ENCODE measurements at places on chromosomes 7 and 10.

DNA sequence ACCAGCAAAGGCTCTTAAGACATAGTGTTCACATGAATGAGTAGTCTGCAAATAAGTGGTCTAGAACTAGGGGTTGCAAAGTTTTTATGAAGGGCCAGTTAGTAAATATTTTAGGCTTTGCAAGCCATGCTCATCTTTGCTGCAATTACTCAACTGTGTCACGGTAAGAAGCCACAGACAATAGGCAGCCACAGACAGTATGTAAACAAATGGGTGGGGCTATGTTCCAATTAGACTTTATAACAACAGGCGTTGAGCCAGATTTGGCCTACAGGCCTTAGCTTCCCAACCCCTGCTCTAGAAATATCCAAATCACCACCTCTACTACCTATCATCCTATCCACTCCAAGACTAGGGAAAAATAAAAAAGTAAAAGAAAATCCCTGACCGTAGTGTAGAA lies 9.2 kb downstream of the IKZF5 start:
- DNase-seq, result peak; percentile 9

- peak; percentile 96 for DNase-seq
Observed at GRCh38 chr10:84424731-84425167, 96.4 kb downstream of the CCSER2 start.

- DNase-seq, result peak; percentile 83
Observed at GRCh38 chr7:36658335-36659171, 65.7 kb downstream of the AOAH start.

GRCh38 chr7:40220421-40220911 lies 85.7 kb downstream of the SUGCT start:
- peak; percentile 79 for DNase-seq

DNA sequence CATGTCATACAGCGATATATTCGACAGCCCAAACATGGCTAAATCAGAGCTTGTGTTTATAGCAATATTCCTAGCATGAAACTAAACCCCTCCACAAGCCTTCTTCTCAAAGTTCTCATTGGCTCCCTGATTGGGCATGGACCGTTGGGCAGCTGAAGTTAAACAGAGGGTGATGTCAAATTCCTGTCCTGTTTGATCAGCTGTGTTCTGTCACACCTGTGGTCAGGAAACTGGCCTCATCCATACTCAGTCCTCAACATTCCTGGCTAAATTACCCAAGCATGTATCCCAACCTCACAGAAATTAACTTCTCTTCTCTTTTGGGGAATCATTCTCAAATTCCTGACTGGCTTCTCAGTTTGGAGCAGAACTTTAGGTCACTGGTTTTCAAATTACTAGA lies 107.9 kb downstream of the ODAD2 start:
- DNase-seq, result no peak

DNA sequence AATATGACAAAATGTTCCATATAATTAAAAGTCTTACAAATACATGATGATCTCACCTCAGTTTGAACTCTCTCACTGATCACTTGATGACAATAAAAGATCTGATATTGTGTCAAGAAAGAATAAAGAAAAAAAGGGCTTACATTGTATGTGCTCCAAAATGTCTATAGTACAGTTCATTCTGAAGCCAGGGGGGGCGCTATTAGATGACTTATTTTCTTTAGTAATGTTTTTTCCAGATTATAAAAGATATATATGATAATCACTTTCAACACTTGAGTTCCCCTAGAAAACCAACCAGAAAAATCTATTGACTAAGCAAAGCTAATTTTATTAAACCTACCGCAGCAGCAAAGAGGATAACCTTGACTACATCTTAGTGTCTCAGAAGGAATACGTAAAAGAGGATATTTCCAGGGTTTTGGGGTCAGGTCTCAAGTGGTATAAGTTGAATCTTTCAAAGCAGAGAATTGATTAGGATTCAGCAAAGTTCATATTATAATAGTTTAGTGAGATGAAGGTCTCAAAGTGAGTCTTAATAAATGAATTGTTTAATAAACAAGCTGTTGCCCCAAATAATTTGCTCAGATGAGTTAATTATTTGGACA lies 55.8 kb downstream of the PTN start:
- peak; percentile 9 for DNase-seq

GRCh38 chr7:29567174-29567573 lies 3.5 kb downstream of the PRR15 start:
- DNase-seq, result no peak

GRCh38 chr7:24138343-24138742 lies 145.6 kb upstream of the NPY start:
- peak; percentile 12 for DNase-seq

GRCh38 chr10:22710139-22710745 lies 4.1 kb downstream of the PIP4K2A start:
- no peak for DNase-seq

DNA sequence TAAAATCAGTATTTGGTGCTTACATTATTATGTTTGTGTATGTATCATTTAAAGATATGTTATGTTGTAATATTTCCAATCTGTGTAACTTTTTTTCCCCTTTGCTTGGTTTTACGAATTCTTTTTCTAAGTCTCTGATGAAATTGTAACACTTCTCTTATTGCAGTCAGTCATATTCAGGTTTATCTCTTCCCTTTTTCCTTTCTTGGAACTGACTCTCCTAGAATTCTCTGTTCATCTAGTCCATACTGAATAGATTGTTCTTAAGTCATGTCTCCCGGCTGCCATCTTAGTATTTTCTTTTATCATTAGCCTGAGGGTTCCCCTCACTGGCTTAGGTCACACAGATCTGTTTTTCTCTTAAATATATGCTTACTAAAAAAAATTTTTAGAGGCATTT lies 44.6 kb downstream of the PHTF2 start:
- DNase-seq, result no peak

- no peak for DNase-seq
Observed at GRCh38 chr10:118330295-118331076, 11.6 kb downstream of the FAM204A start.

- peak; percentile 69 for DNase-seq
Observed at GRCh38 chr10:133335246-133336117, 1.2 kb downstream of the CALY start.

All from mesenchymal stem cell (in vitro differentiated cells and primary cell).